ENCODE measurements at places on chromosomes 4 and X. TPM values are rescaled to one million over a fixed set of nuclear protein-coding genes. Genes with fewer than 3 reads are reported as not detected.
A peak's percentile ranks its signal among the peaks of the same experiment; 100 is the strongest.

DNA sequence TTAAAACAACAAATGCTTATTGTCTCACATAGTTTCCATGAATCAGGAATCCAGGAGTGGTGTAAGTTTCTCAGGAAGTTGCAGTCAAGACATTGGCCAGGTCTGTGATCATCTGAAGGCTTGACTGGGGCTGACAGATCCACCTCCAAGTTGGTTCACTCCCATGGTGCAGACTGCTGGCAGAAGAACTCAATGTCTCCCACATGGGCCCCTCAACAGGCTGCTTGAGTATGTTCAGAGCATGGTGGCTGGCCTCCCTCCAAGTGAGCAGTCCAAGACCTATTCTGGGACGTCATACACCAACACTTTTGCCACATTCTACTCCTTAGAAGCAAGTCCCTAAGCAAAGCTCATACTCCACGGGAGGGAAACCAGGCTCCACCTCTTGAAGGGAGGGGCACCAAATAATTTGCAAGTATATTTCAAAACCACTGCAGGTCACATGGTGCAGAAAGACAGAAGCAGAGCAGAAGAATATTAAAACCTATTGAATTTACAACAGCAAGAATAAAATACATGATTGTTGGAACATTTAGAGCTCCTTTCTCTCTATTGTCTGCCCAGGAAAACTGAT is 35.3 kb downstream of the LGI2 start:
- DNase-seq = no peak
- no peak overlapping the region for H3K4me3 ChIP-seq
- H3K4me1 ChIP-seq = peaks cover 9% of the 10 kb centered on the region
- H3K36me3 ChIP-seq = no peaks in the 10 kb centered on the region
- H3K27ac ChIP-seq = no peak overlapping the region

Gene ZAR1
- total RNA-seq = not detected

DNA sequence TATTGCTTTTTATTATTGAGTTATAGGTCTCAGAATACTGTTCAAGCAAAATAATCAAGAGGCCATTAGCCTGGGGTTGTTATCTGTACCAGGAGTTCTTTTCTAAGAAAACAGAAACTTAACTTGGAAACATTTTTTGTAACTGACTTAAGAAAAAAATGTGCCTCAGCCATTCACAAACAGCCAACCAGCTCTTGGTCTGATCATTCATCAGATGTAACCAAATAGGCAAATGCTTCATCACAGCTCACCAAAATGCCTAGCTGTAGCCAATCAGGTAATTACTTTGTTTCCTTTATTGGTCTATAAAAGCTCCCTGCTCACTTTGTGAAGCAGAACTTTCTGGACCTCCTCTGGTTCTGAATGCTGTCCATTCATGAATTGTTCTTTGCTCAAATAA is 387.7 kb downstream of the FAT4 start:
- peak overlapping the region; percentile 14 for H3K27ac ChIP-seq
- no peak overlapping the region for H3K4me3 ChIP-seq
- H3K4me1 ChIP-seq = peaks cover 5% of the 10 kb centered on the region

DNA sequence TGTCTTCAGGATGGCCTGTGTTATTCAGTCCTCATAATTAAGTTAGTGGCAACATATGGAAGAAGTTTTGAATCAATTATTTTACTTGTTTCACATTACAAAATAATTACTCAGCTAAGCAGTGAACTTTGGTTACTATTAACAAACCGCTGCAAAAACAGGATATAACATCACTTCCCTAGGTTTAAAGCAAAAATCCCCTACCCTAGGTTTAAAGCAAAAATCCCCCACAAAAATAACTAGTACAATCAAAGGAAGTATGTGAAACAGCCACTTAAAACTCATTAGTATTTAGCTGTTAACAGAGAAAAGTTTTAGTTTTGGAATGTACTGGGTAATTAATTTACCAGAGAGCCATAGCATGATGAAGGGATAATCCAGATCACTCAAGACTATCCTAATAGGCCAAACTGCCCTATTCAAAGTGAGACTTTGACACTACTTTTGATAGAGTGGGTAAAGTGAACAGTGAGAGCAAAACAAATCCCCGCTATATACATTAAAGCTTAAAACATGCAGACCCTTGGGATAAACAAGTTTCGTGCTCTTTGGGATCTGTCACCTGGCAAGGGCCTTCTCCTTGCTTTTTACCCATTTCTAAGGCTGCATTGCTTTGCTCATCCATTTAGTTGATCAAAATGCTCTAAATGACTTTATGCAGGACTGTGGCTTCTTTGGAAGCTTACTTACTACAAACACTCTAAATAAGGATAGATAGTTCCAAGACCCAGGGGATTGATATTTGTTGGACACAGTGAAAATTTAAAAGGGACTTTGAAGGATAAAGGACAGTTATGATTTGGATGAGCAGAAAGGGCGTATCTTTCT is 36.4 kb upstream of the GPR174 start:
- H3K4me1 ChIP-seq = no peaks in the 10 kb centered on the region
- H3K36me3 ChIP-seq = no peaks in the 10 kb centered on the region
- DNase-seq = no peak
- H3K27me3 ChIP-seq = no peaks in the 10 kb centered on the region

- peak overlapping the region; percentile 99 for H3K27ac ChIP-seq
- no peaks in the 10 kb centered on the region for H3K27me3 ChIP-seq
- DNase-seq = no peak
- H3K36me3 ChIP-seq = no peaks in the 10 kb centered on the region
Observed at GRCh38 chr4:145178740-145179280, 1.6 kb downstream of the OTUD4 start.

DNA sequence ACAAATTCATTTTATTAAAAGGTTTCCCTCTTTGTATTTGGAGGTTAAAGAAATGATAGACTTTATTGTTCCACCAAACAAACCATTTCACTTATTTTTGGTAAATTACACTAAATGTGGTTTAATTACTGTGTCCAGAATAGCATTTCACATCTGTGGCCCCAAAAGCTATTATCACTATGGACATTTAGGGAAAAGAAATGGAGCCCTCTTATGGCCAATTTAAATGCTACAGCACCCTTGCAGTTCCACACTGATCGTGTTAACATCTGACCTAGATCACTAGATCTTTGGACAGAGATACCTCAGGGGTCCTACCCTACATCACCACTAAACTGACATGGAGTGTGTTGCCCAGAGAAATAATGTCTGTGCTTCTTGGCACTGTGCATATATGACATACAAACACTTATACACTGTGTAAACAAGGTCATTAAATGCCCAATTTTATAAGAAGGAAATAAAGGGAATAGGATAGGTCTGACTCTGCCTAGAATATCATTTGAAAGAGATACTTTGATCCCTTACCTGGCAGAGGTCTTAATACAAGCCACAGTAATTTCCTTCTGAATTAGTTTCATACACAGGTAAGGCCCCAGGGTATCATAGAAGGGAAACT is 163.9 kb downstream of the KDR start:
- peak; percentile 44 for DNase-seq

GRCh38 chr4:113943863-113944262 is 35.6 kb downstream of the ARSJ start:
- H3K4me1 ChIP-seq = no peaks in the 10 kb centered on the region
- H3K27ac ChIP-seq = no peak overlapping the region
- H3K27me3 ChIP-seq = no peaks in the 10 kb centered on the region
- no peaks in the 10 kb centered on the region for H3K36me3 ChIP-seq
- no peak for DNase-seq
- H3K4me3 ChIP-seq = no peak overlapping the region

DNA sequence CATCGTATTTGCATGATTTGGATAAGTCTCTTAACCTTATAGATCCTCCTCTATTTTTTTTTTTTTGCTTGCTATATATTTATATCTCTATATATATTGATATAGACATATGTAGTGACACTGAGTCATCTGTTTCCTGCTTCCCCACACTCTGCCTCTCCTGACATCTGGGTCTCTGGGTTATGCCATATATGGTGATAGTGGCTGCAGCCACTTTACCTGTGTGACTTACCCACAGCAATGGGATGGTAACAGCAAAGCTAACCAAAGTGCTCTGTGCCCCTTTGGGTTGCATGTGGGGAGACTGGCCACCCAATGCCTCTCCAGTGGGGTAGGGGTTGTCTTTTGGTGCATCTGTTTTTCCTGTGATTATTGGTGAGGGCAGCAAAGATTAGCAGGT is 14.5 kb downstream of the CMC4 start:
- no peaks in the 10 kb centered on the region for H3K36me3 ChIP-seq
- DNase-seq = no peak
- H3K4me3 ChIP-seq = no peak overlapping the region
- H3K4me1 ChIP-seq = no peaks in the 10 kb centered on the region
- no peaks in the 10 kb centered on the region for H3K27me3 ChIP-seq

Gene LAS1L
- total RNA-seq = 14.1 TPM

GRCh38 chr4:152591396-152591795 is 55.5 kb upstream of the FBXW7 start:
- H3K27me3 ChIP-seq = no peaks in the 10 kb centered on the region
- H3K4me3 ChIP-seq = no peak overlapping the region
- peaks cover 23% of the 10 kb centered on the region for H3K4me1 ChIP-seq
- no peaks in the 10 kb centered on the region for H3K36me3 ChIP-seq
- peak; percentile 65 for DNase-seq
